SK-MEL-5 (cell line): ENCODE measurements at places on chromosomes 11 and 22. TPM values are rescaled to one million over a fixed set of nuclear protein-coding genes. Genes with fewer than 3 reads are reported as not detected.

- no peak for DNase-seq
Observed at GRCh38 chr11:134555510-134555909, 143.5 kb upstream of the B3GAT1 start.

Gene GGTLC3
- total RNA-seq: not detected in 2 replicates

- peak; percentile 49 for DNase-seq
Observed at GRCh38 chr11:27497284-27497866, 9.2 kb downstream of the LIN7C start.

DNA sequence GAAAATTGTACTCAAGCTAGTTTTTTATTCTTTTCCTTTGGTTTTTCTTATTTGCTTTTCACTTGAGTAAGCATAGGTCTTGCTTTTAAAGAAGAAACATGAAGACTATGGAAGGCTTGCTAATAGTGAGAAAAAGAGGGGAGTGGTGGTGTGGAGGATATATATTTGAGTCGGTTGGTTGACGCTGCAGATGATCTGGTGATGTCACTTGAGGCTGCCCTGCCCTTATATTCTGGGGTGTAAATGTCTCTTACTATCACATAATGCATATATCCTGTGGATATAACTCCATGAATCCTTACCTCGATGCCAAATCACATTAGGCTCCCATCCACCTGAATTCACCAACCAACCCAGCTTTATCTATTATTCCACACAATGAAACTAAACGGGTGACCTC lies 2.9 kb downstream of the GRIA4 start:
- no peak for DNase-seq

DNA sequence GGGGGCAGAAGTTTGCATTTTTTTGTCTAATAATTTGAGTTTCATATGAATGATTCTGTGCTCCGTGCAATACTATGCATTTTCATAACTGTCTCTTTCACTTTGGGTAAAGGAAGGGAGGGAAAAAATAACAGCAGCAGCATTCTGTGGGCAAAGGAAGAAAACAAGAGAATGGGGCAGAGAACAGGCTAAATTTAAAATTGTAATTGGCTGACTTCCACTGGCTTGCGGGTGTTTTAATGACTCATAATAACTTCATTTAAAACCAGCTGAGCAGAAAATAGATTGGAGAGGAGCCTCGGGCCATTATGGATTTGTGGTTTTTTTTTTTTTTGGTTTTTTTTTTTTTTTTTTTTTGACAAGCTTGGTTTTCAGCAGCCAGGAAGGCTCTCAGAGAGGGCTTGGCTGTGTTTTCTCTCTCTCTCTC lies 107.4 kb downstream of the ZBTB16 start:
- peak; percentile 78 for DNase-seq

Gene ST14
- total RNA-seq: not detected in 2 replicates

- DNase-seq: no peak
Observed at GRCh38 chr11:126327281-126328000, 23.6 kb downstream of the DCPS start.

DNA sequence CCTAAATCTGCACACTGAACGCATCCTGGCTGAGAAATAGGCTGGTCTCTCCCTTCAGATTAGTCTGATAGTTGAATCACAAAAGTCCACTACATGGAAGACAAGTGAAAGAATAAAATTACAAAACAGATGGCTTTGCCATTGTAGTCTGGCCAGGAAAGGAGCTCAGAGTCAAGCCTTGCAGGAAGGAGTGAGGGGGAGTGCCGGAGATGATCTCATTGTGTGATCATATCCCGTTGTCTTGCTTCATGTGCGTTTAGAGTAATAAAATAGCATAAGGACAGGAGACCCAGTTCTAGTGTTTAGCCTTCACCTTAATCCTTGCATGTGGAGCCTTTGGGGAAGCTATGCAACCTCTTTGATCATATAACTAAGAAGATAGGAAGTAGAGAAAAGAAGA lies 666.7 kb upstream of the RAG2 start:
- no peak for DNase-seq

GRCh38 chr11:112470355-112470754 lies 209.7 kb upstream of the PLET1 start:
- DNase-seq: no peak

DNA sequence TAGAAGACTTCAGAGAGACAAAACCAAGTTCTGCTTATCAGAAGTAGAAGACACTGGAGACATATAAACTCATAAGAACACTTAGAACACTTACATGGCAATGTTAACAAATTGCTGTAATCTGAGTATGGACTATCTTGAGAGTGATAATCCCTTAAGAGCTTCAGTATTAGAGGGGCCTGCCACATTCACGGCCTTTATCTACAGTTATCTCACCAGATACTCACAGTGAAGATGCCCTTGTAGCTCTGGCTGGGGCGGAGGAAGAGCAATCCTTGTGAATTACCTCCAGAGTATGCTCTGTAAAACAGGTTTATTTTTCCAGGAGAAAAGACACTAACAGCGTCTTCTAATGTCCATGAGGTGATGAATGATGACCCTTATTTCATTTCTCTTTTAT lies 762.8 kb downstream of the FAM181B start:
- DNase-seq: no peak

GRCh38 chr22:37060801-37061610 lies 9.5 kb downstream of the KCTD17 start:
- no peak for DNase-seq

GRCh38 chr11:76978239-76978638 lies 56.0 kb upstream of the B3GNT6 start:
- no peak for DNase-seq
